ENCODE measurements at places on chromosomes 2 and 18.

- no peak for DNase-seq
These were observed 91.8 kb downstream of the DGKD start for GRCh38 chr2:233446121-233446520.

GRCh38 chr2:192932376-192932775 lies 737.6 kb upstream of the TMEFF2 start:
- DNase-seq, result no peak

DNA sequence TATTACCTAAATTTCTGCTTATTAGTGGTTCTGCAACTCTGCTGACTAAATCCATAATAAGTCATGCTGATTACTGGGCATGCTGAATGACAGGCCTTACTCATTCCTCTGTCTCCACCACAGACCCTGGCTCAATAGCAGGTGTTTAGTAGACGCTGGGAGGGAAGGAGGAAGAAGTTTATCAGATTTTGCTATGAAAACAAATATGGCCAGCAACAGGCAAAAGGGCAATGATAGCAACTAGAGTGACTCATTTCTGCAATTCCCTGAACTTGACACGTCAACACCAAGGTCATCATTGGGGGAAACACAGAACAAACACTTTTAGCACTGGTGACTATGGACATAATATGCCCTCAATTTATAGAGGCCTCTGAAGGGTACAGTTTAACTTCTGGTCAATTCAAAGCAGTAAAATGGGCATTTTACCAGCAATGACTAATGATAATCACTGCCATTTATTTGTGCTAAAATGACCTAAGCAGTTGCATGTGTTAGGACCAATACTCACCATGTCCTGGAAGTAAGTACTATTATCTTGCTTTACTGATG lies 35.2 kb downstream of the TMEM163 start:
- DNase-seq, result no peak

DNA sequence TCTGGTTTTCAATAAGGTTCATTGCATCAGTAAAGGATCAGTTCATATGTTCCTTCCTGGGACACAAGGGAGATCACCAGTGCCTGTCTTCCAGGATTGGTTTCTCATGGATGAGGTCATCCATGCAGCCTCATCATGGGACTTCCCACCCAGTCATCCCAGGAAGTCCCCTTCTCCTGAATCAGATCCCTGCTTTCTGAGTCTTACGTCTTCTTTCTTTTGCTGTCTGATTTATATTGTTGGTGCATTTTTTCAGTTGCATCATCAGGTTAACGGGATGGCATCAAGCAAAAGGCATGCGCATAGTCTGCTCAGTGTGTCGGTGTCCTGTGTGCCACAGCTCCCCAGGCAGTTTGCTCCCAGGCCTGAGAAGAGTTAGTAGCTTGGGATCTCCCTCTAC lies 105.9 kb downstream of the SOX11 start:
- DNase-seq, result peak; percentile 48

- DNase-seq, result no peak
These were observed 669.6 kb upstream of the VRK2 start for GRCh38 chr2:57376985-57377384.

- no peak for DNase-seq
These were observed 80.6 kb downstream of the EN1 start for GRCh38 chr2:118766871-118767270.

DNA sequence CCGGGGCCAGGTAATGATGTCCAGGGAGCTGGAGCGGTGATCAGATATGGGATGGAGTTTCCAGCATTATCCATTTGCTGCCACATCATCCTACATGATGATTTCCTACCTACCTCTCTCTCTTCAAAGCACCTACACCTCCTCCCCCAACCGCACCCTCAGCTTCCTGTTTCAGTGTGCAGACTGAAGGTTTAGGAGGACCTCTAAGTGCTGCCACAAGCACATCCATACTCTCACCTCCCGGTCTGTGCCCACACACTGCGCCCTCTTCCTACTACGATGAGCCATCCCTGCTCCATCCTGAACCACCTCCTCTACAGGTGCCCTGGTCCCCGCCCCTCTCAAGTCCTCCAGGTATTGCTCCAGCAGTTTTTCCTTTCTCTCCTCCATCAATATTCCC lies 123.7 kb downstream of the ALPK2 start:
- DNase-seq, result no peak
